ENCODE measurements at places on chromosomes 3 and 15.

DNA sequence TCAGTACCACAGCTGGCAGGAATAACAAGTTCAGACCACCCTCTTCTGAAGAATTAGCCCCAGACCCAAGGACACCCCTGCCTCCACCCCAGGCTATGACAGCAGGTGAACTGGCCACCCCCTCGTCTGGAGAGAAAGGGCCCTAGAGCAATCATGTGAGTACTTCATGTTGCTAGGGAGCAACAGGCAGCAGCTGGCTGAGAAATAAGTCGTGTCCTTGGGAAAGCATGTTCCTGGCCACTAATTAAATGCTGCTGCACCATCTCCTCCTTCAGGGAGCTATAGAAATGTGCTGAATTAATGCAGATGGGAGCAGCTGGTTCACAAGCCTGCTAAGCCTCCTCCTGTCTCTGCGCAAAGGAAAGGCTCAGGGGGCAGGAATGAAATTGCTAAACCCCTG is 31.5 kb downstream of the MRPS11 start:
- no peak for DNase-seq

DNA sequence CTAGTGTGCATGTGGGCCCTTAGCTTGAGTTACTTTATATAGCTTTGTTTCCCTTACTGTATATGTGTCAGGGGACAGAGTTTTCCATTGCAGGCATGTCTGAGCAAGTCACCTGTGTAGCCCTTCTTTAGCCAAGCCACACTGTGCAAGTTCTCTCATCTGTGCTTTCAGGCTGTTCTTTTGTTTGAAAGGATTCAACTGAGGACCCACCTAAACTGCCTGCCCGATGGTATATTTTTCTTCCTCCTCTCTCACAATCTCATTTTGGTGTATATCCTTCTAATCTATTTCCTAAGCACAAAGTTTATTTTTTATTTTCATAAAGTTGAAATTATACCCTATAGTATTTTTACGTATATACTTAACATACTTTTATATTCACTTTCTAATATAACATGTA is 260.1 kb upstream of the ARL6 start:
- DNase-seq: no peak

GRCh38 chr3:71010726-71011455 is 572.6 kb downstream of the FOXP1 start:
- peak; percentile 82 for DNase-seq

- DNase-seq: no peak
Observed at GRCh38 chr3:120435621-120436020, 15.2 kb downstream of the FSTL1 start.

DNA sequence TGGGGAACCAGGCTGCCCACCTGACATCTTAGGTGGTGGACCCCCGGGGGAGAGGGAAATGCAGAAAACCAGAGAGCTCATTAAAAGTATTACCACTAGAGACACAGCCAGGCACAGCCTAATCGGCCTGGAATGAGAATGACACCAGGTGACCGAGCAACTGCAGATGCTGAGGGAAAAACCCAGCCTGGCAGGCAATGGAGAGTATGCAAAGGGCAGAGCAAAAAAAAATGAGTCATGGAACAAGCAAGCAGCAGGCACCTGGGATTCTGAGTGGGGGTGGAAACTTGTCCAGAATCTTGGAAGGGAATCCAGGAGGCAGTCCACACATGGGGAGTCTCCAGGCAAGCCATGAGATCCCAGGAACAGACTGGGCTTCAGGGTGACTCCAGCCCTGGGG is 183.7 kb upstream of the LRRN1 start:
- no peak for DNase-seq

Data from activated CD4-positive, alpha-beta T cell treated with anti-CD3 and anti-CD28 coated beads, Interleukin-2, amount 50 U/mL, for 16 hours (primary cell).